ENCODE measurements at places on chromosomes 7 and 10. TPM values are rescaled to one million over a fixed set of nuclear protein-coding genes. Genes with fewer than 3 reads are reported as not detected.

GRCh38 chr10:76727038-76727437 lies 910.6 kb downstream of the KCNMA1 start:
- H3K4me3 ChIP-seq, result no peak overlapping the region
- no peaks in the 10 kb centered on the region for H3K4me1 ChIP-seq
- DNase-seq, result no peak
- no peak overlapping the region for H3K27ac ChIP-seq
- H3K27me3 ChIP-seq, result no peaks in the 10 kb centered on the region

DNA sequence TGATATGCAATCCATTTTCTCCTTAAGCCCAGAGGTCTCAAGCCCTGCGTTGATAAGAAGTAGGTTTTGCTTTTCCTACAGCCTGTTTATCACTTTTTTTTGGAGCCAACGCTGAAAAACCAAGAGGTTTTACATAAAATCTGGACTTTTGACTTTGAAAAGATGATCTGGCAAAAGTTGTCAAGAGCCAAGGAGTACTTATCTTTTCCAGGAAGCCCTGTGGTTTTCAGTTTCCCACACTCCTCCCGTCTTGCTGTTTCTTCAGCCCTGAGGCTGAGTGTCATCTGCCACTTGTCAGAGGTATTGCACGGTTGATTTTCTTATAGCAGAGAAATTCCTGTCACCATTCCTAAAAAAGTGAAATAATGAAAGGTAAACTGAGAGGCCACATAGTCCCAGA lies 108.7 kb downstream of the TYW1 start:
- H3K27me3 ChIP-seq, result no peaks in the 10 kb centered on the region
- DNase-seq, result no peak
- no peak overlapping the region for H3K27ac ChIP-seq
- no peaks in the 10 kb centered on the region for H3K4me1 ChIP-seq
- H3K36me3 ChIP-seq, result peaks cover 5% of the 10 kb centered on the region

The MCMBP gene
- total RNA-seq, result 52.1 TPM

The PTPRZ1 gene
- total RNA-seq, result 1.9 TPM

Measured in lower lobe of right lung (tissue), 2 donors.